ENCODE measurements at places on chromosomes 7 and 10.

- DNase-seq = no peak
Observed at GRCh38 chr10:77036993-77037734, 600.4 kb downstream of the KCNMA1 start.

GRCh38 chr10:35426657-35427056 is 90.3 kb downstream of the CCNY start:
- no peak for DNase-seq

DNA sequence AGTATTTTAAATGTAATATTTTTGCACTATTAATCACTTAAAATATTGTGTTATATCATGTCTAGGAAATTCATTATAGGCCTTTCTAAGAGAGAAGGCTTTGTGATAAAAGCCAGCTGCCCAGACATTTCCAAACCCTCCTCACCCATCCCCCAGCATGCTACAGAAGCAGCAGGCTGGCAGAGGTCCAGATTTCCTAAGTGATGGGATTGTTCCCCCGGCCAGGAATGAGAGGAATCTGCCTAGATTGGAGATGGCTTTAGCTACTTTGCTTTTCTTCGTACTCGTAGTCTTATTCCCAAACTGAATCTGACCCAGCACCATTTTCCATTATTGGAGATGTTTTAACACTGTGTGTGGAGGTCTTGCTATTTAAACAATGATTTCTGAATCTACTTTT is 29.4 kb downstream of the CDK14 start:
- no peak for DNase-seq

GRCh38 chr10:109906316-109906715 is 17.0 kb downstream of the XPNPEP1 start:
- no peak for DNase-seq

DNA sequence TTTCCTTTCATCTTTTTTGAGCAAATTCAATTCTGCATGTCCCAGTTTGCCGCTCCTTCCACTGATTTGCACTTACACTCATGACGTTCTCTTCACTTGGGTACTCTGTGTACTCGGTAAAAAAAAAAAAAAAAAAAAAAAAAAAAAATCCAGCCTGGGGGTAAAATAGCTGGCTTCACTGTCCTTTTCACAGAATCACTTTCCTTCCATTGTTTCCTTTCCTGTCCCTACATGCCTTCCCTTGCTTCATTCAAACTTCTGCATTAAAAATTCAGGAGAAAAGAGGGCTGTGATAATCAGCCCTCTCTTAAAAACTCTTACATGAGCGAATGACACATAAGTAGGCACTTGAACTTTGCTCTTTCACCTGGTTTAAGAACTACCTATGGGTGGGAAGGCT is 8.7 kb downstream of the ANKRD1 start:
- DNase-seq = no peak

DNA sequence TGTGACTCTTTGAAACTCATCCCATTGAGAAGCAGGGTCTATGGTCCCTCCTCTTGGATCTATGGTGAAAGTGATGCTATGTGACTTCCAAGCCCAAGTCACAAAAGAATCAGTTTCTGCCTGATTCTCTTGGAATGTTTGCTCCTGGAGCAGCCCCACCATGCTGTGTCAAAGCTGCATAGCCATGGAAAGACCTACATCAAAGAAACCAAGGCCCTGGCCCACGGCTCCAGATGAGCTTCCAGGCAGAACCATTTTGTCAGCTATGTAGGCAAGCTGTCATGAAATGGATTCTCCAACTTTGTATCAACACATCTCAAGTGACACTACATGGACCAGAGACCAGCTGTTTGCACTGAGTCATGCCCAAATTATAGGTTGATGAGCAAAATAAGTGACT is 77.0 kb downstream of the AASS start:
- no peak for DNase-seq

GRCh38 chr7:110856704-110857103 is 234.2 kb upstream of the LRRN3 start:
- DNase-seq = no peak

DNA sequence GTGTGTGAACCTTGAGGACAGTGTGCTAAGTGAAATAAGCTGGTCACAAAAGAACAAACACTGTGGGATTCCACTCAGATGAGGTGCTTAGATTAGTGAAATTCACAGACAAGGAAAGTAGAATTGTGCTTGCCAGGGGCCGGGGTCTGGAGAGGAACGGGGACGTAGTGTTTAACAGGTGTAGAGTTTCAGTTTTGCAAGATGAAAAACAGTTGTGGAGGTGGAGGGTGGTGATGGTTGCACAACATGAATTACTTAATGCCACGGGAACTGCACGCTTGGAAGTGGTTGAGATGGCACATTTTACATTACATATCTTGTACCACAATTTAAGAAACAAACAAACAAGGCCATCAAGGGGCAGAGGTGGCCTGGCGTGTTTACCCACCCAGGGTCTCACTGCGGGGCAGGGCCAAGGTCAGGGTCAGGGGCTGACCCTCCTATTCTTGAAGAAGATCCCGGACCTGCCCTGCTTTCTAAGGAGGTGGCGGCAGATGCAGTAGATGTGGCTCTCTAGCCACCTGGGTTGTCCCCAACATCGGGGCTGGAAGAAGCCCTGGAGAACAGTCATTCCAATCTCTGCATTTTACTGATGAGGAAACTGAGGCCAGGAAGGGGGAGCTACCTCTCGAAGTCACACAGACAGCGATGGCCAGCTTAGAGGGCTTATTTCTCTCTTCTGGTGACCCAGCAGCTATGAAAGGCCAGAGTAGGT is 91.5 kb upstream of the LRRC4 start:
- DNase-seq = no peak

DNA sequence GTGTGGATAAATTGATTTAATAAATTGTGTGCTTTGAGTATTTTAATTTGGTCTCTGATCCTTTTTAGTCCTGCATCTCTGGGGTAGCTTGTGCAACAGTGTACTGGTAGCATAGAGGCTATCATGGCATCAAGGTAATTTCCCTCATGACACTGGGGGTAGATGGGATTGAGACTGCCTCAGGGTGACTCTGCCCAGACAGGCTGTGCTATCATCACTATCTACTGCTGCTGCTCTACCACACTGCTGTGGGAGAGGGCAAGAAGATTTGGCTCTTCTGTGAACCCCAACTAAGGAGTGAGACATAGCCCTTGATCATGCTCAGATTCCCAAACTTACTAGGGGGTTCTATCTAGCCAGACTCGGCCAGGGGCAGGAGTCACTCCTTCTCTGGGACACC is 43.6 kb upstream of the JAZF1 start:
- DNase-seq = no peak

GRCh38 chr7:45687185-45687560 is 113.0 kb downstream of the ADCY1 start:
- DNase-seq = no peak

GRCh38 chr10:71957546-71958275 is 6.5 kb upstream of the CHST3 start:
- no peak for DNase-seq

DNA sequence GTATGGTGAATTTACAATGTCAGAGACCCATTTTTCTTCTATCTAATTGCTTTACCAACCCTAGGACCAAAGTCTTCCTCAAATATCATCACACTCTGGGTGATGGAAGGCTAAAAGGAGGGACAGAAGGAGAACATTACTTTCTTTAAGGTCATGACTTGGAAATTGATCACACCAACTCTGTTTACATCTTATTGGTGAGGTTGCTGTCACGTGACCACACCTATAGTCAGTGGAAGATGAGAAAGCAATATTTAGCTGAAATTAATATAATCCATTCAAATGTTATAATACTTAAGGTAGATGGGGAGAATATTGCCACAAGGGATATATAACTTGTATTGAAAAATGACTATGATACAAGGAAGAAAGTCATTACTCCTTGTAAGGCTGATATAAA is 183.6 kb upstream of the SMIM30 start:
- DNase-seq = no peak

GRCh38 chr10:25294032-25294926 is 119.5 kb downstream of the GPR158 start:
- no peak for DNase-seq

DNA sequence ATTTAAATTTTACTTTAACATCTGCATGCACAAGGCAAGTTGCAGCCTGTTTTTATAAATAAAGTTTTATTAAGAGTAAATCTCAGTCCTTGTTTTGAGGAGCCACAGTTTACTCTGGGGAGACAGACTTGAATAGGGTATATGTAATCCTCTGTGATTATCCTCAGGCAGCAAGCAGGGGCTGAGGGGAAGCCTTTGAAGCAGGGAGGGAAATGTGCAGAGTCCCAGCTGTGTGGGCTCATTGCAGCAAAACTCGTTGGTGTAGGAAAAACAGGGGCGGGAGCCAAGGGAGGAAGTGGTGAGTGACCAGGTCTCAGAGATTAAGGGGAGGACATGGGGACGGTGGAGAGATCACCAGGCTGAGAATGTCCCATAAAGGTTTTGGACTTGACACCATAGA is 34.3 kb upstream of the SMC3 start:
- DNase-seq = no peak
